Hepatic stellate cell (primary cell): ENCODE measurements at places on chromosomes 6 and 20.
A peak's percentile ranks its signal among the peaks of the same experiment; 100 is the strongest.

GRCh38 chr6:37531437-37532036 is 31.8 kb upstream of the CCDC167 start:
- DNase-seq, result no peak

GRCh38 chr6:116511424-116512110 is at the start of gene CALHM5:
CALHM5 (plus strand) TSS chr6:116511639; CDS start chr6:116511697, 58 bp downstream.
- peak; percentile 40 for DNase-seq

- DNase-seq, result peak; percentile 32
Measured at GRCh38 chr6:169669889-169670288, 31.9 kb downstream of the WDR27 start.

DNA sequence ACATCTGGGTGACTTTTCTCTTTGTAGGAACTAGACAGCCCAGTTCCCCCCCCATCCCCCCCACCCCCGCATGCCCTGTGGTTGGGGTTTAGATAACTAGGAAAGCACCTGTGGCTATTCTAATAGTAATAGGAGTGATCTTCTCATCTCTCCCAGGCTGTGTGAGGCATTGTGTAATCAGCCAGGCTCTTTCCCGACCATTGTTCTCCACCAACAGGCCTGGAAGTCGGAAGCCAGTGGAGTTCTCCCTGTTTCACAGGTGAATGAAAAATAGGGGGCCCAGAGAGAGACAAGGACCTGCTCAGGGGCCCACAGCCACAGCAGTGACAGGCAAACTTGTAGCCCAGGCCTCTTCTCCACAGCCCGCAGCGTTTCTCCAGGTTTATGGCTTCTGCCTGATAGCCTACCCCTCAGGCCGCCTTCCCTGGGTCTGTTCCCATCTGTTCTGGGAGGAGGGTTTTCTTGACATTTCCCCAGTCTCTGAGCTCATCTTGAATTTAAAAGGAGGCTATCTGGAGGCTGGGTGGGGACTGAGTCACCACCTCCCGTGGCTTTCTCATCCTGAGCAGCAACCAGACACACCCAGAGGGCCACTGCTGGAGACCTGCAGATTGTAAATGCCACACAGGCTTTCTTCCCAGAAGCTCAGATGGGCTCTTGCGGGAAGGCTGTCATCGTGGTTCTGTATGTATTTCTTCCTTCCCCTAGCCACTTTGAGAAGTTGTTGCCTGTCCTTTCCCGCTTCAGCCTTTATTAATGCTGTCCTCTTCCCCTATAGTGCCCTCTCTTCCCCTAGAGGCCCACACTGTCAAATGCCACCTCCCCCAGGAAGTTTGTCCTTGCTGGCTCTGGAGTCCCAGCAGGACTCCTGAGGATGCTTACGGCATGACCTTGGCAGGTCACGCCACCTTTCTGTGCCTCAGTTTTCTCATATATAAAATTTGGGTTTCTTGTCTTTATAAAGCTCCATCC is 75.9 kb upstream of the MYL9 start:
- peak; percentile 93 for DNase-seq

DNA sequence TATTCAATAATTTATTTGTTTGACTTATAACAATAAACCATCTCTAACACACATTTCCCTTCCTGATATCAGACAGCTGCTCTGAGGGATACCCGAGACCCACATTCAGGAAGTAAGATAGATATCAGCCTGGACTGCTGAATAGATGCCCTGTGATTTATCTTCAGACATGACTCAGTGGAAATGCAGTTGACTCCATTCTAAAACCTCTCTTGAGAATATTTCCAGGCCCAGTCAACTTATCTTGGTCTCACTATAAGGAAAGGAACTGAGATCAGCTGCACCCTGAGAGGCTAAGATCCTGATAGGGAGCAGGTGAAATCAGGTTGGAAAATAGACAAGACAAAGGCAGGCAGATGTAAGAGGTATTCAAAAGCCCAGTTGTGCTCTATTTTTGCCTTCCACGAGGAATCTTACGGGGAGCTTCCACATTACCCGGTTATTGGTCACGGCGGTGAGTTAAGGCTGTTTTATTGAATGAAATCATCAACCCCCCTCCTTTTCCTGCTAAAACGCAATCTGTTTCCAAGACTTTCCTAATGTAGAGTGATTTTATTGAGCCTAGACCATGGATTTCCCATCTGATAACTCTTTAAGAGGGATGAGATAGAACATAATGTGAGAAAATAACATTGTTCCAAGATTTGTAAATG is 25.5 kb downstream of the C6orf15 start:
- DNase-seq, result peak; percentile 77

- DNase-seq, result no peak
Measured at GRCh38 chr6:142235791-142236190, 66.0 kb upstream of the ADGRG6 start.

- no peak for DNase-seq
Measured at GRCh38 chr6:119237177-119237715, 112.3 kb downstream of the MAN1A1 start.

DNA sequence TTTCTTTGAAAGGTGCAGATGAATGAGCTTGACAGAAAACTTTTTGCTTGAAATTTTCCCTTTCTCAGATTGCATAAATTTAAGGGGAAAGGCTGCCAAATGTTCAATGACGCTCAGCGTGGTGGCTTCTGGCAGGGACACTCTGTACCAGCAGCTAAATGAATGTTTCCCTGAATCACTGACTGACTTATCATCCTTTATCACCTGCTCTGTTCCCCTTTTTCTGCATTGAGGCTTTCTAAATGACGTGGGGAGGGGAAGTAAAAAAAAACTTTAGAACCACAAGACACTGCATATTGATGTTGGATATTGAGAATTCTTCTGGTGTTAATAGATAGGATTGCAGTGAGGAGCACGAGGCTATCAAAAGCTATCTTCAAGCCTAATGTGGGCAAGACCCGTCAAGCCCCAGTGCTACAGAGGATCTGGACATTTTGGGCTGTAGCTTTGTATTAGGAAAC is 46.9 kb upstream of the ENPP5 start:
- DNase-seq, result no peak

DNA sequence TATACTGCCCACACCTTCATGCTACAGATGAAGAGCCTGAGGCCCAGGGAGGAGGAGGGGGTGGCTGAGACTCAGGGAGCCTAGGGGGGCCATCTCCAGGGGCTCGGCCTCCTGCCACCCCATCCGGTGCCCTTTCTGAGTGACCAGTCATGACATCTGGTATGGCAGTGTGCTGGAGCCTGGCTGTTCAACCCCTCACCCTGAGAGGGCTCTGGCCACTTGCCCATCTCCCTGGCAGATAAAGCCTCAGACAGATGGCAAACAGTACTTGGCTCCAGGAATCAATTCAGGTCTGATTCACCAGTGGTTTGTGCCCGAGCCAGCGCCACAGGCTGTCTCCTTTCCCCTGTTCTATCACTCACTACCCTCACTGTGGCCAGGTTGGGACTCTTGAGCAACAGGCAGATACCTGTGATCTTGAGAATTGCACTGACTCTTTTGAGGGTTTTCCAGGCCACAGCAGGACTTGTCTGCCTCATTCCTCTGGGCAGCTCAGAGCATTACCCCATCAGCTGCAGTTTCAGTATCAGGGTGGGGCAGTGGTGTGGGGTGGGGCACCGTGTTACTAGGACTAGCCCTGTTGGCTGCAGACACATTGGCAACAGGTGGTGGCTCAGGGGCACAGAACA is 22.8 kb downstream of the SRSF3 start:
- no peak for DNase-seq

GRCh38 chr6:54601600-54602300 is 244.8 kb upstream of the FAM83B start:
- DNase-seq, result no peak

DNA sequence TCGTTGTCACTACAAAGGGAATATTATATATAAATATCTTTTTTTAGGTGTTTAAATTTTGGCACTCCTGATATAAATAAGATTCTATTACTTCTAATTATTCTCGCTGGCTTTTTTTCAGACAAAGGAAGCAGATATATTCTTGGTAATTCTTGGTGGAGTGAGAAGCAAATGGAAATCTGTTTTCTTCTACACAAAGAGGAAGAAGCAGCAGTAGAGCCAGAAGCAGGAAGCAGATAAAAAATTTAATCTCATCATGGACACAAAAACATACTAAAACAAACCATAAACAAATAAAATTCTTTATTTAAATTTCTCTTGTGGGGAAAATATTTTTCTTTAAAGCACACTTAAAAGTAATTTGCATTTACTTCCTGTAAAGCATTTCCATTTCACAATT is 3.7 kb upstream of the KIAA0319 start:
- no peak for DNase-seq

DNA sequence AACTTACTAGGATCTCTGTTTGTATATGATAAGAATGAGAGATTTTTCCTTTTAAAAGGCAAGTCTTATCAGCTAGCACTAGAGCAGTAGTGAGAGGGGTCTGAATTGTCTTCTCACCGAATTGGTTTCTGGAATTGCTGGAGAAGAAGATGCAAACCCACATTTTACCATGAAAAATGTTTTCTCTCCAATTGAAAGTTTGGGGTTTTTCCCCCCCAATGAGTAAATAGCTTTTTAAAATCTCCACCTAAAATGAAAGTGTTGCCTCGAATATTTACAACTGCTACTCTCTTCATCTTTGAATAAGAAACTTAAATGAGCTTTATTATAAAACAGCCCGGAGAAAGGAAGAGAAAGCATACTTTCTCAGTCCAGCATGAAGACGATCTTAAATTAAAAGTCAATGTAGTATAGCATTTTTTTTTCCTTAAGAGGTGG is 1.8 kb downstream of the TCF21 start:
- DNase-seq, result peak; percentile 25

- no peak for DNase-seq
Measured at GRCh38 chr20:63026582-63027165, 19.9 kb upstream of the BHLHE23 start.

GRCh38 chr6:108348655-108349349 is 53.9 kb downstream of the AFG1L start:
- no peak for DNase-seq

DNA sequence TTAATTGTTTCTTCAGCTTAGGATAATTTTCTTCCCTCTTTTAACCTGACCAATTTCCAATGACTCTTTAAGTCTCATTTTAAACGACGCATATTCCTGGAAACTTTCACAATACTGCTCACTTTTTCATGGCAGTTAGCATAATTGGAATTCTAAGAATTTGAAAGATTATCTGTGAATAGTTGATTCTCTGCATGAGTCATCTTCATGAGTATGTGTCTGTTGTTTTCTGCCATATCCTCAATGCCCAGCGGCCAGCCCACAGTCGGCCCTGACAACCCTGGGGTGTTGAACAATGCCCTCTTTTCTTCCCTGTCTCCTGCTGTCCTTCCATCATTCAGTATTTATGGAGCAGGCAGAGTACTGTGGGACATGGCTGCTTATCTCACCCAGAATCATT is 554.2 kb downstream of the CDH26 start:
- DNase-seq, result no peak

DNA sequence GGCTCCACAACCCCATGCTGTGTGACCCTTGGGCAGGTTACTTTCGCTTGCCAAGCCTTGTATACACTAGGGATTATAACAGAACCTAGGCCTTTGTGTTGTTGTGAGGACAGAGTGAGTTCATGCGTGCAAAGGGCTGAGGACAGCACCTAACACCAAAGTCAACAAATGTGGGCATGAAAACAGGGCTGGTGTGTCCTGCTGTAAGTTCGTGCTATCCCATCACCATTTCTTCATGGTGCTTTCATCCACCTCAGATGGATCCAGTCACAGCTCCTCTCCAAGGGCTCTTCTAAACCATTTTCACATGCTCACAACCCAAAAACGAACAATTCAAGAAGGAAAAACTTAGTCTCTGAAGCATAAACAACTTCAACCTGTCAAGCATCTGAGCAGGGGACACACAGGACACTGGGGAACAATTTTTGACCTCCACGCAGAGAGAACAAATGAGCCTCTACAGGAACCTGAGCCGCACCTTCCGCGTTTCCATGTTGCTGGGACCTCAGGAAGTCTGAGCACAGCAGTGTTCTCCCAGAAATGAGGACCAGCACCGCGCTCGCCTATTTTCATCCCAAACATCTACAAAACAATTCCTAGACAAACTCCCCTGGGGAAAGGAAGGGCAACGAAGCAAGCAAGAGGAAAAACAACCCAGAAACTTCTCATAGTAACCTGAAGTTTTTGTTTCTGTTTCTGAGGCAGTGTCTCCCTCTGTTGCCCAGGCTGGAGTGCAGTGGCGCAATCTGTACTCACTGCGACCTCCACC is 3.1 kb downstream of the LRP11 start:
- DNase-seq, result no peak

GRCh38 chr6:154984146-154984545 is 11.0 kb upstream of the TIAM2 start:
- DNase-seq, result no peak

GRCh38 chr20:41738604-41739206 is 120.5 kb upstream of the CHD6 start:
- DNase-seq, result peak; percentile 22

GRCh38 chr6:97963193-97963592 is 680.2 kb upstream of the MMS22L start:
- DNase-seq, result no peak

DNA sequence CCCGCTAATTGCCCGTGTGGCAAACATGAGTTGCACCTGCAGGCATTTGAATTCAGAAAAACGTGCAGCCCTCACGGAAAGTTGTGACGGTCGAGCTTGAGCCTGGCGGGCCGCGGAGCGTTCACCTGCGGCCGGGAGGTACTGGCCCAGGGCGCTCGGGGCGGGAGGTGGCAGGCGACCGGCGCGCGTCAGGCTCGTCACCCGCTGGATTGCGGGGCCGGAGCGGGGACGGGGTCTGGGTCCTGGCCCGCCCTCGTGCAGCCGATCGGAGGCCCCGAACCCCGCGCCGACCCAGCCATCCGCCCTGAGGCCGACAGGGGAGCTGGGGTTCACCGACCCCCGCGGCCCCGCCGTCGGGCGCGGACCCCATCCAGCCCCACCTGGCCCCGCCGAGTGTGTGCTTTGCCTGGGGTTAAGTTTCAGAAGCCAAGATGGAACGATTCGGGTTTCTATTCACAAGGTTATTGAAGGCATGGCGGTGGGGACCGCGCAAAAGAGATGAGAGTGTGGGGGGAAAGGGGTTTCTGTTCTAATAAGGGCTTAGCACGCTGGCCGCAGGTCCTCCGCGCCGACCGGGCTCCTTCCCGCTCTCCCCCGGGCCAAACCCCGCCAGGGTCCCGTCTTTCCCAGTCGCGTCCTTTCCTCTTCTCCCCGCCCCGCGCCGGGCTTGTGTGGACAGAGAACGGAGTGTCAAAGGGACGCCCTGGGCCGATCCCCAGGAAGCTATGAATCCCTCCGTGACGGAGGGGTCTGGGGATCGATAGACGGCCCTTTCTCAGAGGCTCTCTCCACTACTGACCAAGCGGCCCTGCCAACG is 1.6 kb upstream of the HEY2 start:
- no peak for DNase-seq

GRCh38 chr6:98828941-98829411 is 5.4 kb upstream of the POU3F2 start:
- no peak for DNase-seq
